ENCODE measurements at places on chromosomes 3 and 15.

- no peak for DNase-seq
These were observed 157.6 kb downstream of the NSUN3 start for GRCh38 chr3:94220426-94220825.

DNA sequence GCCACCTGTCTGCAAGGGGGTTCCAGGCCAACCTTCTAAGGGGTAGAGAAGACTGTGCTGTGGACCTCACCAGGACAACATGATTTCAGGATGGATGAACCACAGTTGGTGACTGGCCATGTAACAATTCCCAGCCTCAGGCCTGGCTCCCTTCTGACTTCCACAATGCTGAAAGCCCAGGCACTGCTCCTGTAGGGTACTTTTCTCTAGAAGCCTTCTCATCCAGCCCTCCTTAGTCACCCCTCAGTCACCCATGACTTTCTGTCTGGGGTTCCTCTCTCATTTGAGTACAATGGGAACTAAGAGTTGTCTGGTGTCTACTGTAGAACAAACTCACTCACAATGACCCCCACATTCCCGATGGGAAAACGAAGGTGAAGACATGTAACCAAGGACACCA is 8.6 kb downstream of the ALS2CL start:
- DNase-seq, result peak; percentile 60

- peak; percentile 78 for DNase-seq
These were observed 3.5 kb downstream of the PFN2 start for GRCh38 chr3:149967086-149967685.

DNA sequence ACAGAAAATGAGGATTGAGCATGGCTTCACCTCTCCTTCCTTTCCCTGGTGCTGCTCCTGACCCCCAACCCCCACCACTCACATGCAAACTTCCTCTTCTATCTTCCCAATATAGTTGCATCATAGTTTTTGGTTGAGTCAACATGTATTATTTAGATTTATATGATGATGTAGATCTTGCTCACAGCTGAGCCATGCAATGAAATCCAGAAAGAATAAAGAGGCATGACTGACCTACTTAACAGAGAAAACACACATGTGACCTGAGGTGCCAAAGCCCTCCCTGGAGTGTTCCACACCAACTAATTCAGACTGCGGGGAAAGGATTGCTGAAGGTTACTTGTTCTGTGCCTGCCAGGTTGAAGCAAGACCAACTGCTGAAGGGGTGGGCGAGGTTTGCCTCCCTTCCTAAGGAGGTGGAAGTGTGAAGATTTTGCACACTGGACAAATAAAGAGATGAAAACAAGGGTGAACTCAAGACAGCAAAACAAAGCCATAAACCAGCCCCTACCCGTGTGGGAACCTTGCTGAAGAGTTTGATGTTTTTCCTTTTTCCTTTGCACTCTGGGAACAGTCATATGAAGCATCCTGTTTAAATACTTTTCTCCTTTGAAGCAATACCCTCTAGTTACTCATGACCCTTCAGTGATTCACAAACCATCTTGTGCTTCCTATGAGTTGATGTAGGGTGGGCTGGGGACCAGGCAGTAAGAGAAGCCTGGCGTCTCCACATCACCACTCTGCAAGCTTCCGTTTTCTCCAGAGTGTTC is 155.2 kb upstream of the UBE2E1 start:
- peak; percentile 96 for DNase-seq

DNA sequence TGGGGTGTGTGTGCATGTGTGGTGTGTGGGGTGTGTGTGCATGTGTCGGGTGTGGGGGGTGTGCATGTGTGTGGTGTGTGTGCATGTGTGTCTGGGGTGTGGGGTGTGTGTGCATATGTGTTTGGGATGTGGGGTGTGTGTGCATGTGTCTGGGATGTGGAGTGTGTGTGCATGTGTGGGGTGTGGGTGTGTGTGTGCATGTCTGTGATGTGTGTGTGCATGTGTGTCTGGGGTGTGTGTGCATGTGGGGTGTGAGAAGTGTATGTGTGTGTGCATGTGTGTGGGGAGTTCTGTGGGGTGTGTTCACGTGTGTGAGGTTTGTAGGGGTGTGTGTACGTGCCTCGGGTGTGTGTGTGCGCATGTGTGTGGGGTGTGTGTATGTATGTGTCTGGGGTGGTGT is 6.7 kb upstream of the OCA2 start:
- DNase-seq, result no peak

GRCh38 chr3:190369668-190370295 is 18.2 kb upstream of the CLDN16 start:
- DNase-seq, result no peak

DNA sequence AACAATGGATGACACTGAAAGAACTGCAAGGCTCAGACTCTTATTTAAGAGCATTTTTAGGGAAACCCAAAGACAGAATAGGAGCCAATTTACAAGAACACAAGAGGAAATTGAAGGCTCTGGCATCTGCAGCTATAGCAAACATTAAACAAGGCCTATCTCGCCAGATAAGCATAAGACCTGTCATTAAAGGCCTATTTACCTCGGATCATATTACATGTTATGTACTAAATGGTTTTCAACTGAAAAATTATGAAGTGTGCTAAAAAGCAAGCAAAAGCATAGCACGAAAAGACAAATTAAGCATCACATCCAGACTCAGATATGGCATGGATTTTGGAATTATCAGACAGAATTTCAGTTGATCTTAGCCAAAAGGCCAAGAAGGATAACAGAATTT is 617.1 kb downstream of the SQOR start:
- no peak for DNase-seq

GRCh38 chr3:123700791-123701722 is 116.2 kb upstream of the HACD2 start:
- no peak for DNase-seq

GRCh38 chr3:94187697-94188096 is 124.8 kb downstream of the NSUN3 start:
- DNase-seq, result no peak

GRCh38 chr3:110393941-110394340 is 677.7 kb upstream of the NECTIN3 start:
- DNase-seq, result no peak

DNA sequence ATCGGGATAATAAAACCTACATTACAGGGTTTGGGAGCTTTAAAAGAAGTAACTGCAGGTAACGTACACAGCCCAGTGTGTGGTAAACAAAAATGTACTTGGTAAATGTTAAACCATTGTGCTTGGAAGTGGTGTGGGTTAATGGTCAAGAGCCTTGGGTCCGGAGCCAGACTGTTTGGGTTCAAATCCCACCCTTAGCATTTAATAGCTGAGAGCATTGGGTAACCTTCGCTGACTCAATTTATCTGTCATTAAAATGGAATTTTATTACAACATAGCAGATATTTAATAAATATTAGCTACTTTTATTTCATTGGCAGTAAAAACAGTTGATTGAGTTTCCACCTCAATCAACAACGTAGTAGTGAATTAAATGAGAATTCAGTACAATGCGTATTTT is 1.5 kb downstream of the FSTL1 start:
- peak; percentile 70 for DNase-seq

DNA sequence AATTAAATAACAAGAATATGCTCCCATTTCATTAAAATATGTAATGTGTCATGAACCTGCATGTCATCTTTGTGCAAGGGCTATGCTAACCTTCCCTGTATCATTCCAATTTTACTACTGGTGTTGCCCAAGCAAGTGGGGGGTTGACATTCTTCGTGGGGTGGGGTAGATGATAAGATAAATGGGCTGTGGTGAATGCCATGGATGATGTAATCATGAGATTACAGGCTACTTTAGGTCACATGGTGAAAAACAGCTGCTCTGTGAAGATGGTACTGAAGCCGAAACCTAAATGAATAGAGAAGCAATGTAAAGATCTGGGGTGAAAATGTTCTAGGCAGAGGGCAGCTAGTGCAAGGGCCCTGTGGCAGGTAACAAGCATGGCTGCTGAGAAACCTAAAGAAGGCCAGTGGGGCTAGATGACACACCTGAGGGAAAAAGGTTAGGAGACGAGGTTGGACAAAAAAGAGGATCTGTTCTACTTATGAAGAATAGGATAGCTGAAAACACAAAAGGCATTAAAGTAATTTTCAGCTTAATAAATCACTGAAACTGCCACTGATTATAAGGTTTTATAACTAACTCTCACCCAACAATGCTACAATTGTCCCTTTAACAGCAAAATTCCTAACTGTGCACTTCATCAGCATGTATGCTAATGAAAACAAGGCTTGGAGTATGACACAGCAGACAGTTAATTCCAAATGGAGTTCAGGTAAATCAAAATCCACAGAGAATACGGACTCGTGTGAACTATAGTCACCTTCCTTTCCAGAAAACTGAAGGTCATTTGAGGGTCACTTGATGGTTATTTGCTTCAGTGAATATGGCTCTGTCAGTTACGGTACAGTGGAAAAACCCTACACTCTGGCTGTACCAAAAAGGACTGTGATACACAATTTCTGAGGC is 35.0 kb downstream of the MTMR10 start:
- peak; percentile 5 for DNase-seq

GRCh38 chr3:180617049-180617448 is 15.1 kb downstream of the TTC14 start:
- peak; percentile 64 for DNase-seq

GRCh38 chr3:9901967-9902366 is 681 bp upstream of the IL17RE start:
- no peak for DNase-seq

DNA sequence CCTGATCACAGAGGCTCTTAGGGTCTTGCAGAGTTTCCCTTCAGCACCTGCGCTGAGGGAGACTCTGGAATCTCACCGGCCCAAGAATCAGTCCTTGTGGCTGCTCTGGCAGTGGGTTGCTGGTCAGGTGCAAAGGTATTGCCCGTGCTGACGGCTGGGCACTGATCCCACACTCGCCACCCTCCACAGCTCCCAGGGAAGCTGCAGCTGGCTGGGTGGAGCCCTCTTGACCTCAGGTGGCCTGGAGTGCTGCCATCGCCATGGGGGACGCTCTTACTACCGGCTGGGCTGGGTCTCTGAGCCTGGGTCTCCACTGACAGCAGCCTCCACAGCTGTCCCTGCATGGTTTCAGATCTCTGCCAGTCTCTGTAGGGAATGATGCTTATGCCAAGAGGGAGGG is 52.6 kb upstream of the EPHB3 start:
- DNase-seq, result no peak

DNA sequence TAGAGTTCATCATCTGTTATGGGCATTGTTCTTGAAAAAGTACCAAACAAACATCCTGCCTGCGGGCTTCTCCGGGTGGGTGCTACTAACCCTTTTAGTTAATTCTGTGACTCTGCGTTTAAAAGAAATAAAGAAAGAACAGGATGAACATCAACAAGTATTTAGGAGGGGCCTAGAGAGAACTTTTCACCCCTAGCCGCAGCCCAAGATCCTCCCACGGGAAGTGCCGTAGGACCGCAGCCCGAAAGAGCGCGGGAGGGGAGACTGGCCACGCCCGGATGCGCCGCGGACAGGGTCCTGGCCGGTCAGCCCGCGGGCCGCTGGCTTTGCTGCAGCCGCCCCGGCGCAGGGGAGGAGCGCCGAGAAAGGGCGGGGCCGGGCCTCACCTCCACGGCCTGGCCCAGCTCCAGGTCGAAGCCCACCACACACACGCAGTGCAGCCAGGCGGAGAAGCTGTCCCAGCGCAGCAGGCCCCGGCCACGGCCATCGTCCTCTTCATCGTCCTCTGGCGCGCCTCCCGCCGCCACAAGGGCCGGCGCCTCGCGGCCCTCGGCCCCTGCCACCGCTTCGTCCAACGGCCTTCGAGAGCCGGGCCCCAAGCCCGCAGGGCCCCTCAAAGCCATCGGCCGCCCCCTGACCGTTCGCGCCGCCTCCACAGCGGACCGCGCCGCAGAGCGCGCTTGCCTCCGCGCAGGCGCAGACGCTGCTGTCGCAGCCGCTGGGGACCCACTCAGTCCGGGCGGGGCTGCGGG is at the start of gene DENND6A:
Gene DENND6A (minus strand): TSS at position 682 of the 752 bp plus-strand sequence. CDS start 59 bp downstream, at position 623.
- peak; percentile 93 for DNase-seq

GRCh38 chr3:4994144-4994730 is 15.0 kb downstream of the BHLHE40 start:
- peak; percentile 88 for DNase-seq

- no peak for DNase-seq
These were observed 413 bp downstream of the NUSAP1 start for GRCh38 chr15:41333026-41333562.

- no peak for DNase-seq
These were observed 59.5 kb upstream of the MCF2L2 start for GRCh38 chr3:183487896-183488295.

- no peak for DNase-seq
These were observed 15.0 kb downstream of the ATR start for GRCh38 chr3:142563496-142563997.

GRCh38 chr3:89038869-89039268 is 68.6 kb upstream of the EPHA3 start:
- no peak for DNase-seq

GRCh38 chr3:106425026-106425425 is 556.2 kb upstream of the CBLB start:
- no peak for DNase-seq

GRCh38 chr3:53674582-53674981 is 171.6 kb downstream of the CHDH start:
- DNase-seq, result no peak

DNA sequence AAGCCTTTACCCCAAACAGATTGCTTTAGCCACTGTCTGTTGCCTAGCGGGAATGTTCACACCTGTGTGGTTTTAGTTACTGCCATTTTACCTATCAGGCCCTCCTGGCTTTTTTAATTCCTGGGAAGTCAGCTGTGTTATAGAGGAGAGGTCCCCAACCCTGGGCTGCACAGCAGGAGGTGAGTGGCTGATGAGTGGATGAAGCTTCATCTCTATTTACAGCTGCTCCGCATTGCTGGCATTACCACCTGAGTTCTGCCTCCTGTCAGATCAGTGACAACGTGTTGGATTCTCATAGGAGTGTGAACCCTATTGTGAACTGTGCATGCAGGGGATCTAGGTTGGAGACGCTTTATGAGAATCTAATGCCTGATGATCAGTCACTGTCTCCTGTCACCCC is 127.0 kb downstream of the MBNL1 start:
- no peak for DNase-seq

DNA sequence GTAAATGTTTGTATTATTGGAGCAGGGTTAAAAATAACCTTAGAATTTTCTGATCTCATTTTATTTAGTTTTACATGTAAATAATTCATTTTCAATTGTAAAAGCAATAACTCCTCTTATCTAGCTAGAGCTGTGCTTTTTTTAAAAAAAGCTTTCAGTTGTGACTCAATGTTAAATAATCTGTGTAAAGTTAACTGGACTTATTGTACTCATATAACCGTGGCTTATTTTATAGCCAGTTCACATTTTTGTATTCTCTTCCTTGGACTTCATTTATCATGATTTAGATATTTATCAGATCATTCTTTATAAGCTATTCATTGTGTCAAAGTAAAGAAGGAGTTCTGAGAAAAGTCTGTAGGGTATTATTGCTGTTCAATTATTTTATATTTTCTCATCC is 435.6 kb downstream of the CADM2 start:
- DNase-seq, result no peak
